ENCODE measurements at places on chromosomes 5 and 9.

DNA sequence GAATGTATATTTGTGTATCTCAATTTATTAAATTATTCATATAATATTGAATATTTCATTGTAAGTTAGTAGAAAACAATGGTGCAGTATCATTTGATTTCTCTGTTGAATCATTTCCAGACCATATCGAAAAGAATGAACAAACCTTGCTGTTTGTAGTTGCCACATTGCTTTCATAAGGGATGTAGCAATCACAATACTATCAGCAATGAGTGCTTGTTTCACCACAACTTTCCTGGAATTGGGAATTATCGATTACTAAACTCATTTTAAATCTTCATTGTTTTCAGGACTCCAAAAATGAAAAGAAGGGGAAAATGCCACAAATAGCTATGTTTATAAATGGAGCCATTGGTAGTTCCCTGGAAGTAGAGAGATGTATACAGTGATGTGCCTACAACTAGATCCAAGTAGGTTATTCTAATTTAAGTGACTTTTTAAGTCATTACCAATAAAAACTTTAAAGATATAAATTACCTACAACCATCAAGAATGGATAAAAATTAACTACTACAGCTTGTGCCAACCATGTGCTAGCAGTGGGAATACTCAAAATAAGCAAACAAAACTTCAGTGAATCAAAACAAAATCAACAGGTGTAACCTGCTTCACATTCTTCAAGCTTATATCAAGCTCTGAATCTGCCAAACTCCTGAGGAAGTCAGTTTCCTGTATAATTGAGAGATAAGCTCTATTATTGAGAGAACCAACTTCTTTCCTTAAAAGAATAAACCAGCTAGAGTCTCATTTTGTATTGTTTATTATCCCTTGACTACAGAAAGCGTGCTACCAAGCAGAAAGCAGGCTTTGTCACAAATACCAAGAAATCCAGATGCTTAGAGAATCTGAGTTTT is 358.6 kb downstream of the ADGRV1 start:
- no peak for DNase-seq

- DNase-seq = no peak
These were observed 109.0 kb downstream of the IRX1 start for GRCh38 chr5:3704661-3705060.

- peak; percentile 54 for DNase-seq
These were observed 497.6 kb upstream of the CD180 start for GRCh38 chr5:67693956-67694809.

DNA sequence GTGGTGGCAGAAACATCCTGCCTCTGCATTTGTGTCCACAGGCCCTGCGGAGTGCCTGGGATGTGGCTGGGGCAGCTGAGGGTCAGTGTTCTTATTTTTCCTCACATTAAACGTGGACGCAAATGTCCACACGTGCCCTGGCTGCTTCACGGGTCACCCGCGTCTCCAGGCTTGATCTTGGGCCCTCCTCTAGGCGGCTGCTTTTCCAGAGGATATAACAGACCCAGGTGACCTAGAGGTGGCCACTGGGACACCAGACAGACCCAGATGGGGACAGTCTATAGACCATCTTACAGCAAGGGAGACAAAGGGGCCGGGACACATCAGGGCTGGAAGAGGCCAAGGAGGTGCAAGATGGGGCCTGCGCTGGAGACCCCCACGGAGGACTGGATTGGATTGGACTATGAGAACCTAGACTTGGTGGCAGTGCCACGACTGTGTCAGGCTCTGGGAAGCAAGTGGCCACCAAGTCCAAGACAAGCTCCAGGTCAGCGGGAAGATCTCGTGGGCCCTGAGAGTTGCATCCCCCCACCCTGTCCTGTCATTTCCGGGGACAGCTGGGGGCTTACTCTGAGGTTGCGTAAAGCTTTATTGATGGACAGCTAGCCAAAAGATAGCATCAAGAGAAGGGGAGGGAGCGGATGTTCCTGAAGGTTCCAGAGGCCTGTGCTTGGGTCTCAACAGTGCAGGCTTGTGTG is 6.9 kb downstream of the WNK2 start:
- DNase-seq = peak; percentile 17

Data from lower lobe of right lung (tissue), 2 donors.